Fibroblast of skin of right biceps (primary cell): ENCODE measurements at places on chromosomes 6 and 20.

DNA sequence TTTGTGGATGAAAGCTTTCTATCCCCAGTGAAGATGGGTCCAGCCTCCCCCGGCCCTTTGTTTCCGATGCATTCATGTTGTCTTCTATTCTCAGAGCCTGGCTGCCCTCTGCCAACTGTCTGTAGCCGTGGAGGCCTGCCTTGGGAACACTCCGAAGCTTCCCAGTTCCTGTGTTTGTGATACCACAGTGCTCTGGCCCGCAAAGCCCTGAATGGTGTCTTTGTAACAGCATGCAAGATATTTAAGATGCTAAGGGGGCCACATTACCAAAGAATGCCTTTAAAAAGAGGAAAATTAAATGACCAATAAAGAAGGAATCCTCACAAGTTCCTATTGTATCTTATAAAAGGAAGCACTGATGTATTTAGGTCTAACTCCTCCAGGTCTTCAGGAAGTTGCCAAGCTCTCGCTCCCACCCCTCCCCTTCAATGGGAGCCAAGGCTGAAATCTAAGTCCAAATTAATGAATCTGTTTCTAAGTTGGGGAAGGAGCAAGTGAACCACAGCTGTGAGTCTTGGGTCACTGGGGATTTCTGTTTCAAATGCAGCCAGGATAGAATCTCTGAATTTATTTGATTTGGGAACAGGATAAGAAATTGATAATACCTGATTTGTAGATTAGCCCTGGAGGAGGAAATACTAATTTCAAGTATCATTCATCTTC lies 596.1 kb downstream of the QKI start:
- DNase-seq, result no peak

DNA sequence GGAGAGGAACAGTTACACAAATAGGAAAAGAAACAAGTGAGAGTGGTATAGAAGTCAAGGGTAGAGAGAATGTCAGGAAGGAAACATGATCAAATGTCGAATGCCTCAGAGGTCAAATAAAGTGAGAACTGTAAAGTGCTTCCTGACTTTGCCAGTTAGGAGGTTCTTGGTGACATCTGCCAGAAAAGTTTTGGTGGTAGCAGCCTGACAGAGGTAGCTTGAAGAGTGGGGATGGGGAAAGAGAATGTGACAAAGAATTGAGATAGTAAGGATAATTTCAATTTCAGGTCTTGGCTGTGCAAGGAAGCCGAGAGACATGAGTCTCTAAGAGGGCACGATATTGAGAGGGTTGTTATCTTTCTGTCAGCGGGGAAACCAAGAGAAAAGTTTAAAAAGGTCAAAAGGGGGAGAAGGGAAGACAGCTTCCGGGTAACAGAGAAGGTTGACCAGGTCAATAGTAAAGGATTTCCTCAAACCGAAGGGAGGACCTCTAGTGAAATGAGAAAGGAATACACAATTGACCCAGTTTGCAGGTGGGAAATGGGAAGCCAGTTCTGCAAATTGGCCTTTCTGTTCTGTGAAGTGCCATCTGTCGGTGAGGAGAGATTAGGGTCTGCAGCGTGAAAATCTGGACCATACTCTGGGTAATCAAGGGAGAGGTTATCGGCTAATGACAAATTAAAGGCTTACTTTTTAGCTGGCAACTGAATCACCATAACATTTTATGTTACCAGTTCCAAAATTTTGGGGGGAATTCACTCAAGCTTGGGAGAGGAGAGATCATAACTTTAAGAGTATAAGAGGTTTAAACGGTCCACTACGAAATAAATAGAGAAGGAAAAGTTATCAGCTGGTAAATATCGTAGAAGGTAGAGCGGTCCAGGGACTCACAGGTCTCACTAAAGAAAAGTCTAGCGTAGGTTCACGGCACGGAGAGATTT lies 973 bp upstream of the BRD2 start:
- peak; percentile 65 for DNase-seq

DNA sequence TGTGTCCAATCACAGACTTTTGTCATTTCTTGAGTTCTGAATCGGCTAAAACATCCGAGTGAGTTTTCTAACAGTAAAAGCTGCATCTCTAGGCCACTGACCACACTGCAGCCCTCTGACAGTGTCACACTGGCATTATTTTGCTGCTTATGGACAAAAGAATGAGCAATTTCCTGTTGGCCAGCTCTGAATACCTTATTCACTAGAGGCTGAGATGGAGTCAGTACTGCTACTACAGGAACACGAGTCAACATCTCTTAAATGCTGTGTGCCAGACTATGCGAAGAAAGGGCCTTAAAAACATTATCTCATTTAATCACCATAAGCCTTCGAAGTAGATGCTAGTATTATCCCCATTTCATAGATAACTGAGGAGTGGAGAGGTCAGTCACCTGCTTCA lies 42.5 kb upstream of the IPCEF1 start:
- DNase-seq, result peak; percentile 66

- DNase-seq, result no peak
These were observed 14.9 kb upstream of the BHLHE23 start for GRCh38 chr20:63021356-63022321.

- peak; percentile 3 for DNase-seq
These were observed 401 bp upstream of the B3GALT4 start for GRCh38 chr6:33276581-33276863.

DNA sequence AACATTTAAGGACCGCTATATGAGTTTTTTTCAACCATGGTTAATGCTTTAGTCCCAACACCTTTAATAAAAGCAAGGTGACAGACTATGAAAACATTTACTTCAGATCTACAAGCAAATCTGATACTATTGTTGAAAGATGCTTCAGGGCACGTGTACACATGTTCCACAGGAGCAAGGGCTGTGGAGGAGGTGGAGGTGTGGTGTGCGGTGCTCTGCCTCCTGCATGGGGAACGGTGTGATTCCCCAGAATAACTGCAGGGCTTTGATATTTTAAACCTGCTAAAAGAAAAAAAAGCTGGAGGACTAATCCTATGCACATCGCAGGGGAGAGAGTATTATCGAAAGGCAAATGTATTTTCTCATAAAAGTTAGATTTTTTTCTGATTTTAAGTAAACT lies 188.1 kb upstream of the CEP162 start:
- DNase-seq, result no peak

- no peak for DNase-seq
These were observed 112.0 kb downstream of the LAMP5 start for GRCh38 chr20:9626357-9626756.
